ENCODE measurements at places on chromosomes 4 and X.

DNA sequence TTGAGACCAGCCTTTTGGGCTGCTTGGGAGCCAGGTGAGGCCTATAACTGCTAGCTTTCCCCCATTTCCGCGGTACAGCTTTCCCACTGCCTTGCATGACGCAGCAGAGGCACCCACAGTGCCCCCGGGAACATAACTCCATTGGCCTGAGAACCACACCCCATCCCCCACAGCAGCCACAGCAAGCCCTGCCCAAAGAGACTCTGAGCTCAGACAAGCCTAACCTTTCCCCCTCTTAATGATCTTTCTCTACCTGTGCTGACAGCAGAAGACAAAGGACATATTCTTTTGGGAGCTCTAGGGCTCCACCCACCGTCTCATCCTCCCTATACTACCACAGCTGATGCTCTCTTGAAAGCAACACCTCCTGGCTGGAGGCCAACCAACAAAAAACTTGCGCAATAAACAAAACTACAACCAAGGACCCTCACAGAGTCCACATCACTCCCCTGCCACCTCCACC is 114.8 kb downstream of the FANCB start:
- no peak for DNase-seq

DNA sequence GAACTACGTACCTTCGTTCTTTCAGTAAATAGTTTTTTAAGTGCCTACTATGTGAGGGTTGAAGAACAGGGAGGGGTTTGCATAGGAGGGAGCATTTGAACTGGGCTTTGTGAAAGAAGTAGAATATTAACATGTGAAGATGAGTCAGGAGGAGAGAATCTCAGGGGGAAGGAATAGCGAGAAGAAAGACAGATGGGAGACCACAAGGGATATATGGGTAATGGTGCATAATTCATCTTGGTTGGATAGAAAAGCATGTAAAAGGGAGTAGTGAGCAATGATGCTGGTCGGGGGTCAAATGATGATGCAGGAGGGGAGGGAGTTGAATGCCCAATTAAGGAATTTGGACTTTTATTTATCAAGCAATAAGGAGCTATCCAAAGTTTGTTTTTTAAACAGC is 52.7 kb downstream of the TMEM164 start:
- DNase-seq, result no peak

DNA sequence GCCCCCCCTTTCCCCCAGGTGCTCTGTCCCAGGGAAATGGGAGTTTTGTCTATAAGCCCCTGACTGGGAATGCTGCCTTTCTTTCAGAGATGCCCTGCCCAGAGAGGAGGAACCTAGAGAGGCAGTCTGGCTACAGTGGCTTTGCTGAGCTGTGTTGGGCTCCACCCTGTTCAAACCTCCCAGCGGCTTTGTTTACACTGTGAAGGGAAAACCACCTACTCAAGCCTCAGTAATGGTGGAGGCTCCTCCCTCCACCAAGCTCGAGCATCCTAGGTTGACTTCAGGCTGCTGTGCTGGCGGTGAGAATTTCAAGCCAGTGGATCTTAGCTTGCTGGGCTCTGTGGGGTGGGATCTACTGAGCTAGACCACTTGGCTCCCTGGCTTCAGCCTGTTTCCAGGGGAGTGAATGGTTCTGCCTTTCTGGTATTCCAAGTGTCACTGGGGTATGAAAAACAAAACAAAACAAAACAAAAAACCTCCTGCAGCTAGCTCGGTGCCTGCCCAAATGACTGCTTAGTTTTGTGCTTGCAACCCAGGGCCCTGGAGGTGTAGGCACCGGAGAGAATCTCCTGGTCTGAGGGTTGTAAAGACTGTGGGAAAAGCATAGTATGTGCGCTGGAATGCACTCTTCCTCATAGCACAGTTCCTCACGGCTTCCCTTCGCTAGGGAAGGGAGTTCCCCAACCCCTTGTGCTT is 41.7 kb downstream of the ITM2A start:
- no peak for DNase-seq

DNA sequence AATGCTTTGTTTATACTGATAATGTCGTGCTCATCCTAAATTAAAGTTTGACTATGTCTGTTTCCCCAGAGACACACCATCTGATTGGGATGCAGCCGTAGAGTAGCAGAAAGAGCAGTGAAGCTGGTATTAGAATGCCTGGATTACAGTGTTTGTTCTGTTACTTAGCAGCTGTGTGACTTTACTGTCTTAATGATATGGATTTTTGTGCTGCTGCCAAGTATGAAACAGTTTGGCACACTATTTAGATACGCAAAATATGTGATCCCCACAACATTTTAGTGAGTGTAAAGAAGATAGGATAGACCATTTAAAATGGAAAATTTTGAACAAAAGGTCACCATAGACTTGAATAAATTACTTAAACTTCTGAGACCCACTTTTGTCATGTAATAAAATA is 1.2 kb upstream of the CHIC1 start:
- DNase-seq, result no peak

GRCh38 chr4:6085691-6086628 is 67.7 kb upstream of the C4orf50 start:
- no peak for DNase-seq

- no peak for DNase-seq
Observed at GRCh38 chrX:112473654-112474053, 206.1 kb downstream of the LHFPL1 start.

GRCh38 chr4:7424553-7425111 is 10.1 kb downstream of the PSAPL1 start:
- DNase-seq, result no peak

- DNase-seq, result no peak
Observed at GRCh38 chrX:136032370-136032769, 47.1 kb downstream of the SLC9A6 start.

DNA sequence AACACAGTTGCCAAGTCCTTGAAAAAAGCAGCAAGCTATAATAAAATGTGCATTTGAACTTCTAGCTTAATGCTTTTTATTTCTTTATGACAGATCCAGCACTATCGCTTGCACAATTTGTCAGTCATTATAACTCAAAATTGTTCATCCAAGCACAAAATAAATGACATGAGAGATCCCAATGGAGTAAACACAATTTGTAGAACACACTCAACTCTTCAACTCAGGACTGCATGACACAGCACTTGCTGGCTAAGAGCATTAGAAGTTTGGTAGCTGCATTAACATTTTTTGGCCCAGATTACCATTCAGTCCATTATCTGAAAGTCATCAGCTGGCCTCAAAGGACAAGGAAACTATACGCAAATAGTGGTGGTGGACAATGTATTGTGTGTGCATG is 530.1 kb downstream of the INPP4B start:
- DNase-seq, result no peak

GRCh38 chrX:41293269-41293668 is 40.7 kb upstream of the DDX3X start:
- no peak for DNase-seq

GRCh38 chrX:69185141-69185540 is 19.9 kb upstream of the PJA1 start:
- DNase-seq, result no peak

DNA sequence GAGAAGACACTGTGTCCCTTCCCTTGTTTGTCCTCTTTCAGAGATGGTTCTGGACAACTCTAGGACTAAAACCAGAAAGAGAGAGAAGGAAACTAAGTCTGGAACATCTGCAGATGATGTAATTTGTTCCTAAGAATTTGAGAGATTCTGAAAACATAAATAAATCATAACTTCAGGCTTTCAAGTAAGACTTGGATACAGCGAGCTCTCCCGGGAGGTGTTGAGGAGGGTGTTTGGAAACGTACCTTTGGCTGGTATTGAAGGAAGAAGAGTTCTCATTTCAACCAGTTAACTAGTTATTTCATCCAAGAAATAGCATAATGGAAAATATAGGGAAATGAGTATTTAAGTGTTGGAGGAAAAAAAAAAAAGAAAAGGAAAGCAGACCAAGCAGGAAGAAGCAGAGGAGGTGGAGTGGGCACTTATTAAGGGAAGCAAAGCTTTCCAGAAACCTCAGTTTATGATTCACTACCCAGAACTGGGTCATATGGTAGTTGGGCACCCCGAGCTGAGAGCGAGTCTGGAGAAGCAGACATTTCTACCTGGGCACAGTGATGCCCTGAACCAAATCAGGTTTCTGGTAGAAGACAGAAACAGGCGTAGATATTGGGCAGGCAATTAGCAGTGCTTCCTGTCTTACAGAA is 26.9 kb downstream of the CCNG2 start:
- DNase-seq, result no peak

DNA sequence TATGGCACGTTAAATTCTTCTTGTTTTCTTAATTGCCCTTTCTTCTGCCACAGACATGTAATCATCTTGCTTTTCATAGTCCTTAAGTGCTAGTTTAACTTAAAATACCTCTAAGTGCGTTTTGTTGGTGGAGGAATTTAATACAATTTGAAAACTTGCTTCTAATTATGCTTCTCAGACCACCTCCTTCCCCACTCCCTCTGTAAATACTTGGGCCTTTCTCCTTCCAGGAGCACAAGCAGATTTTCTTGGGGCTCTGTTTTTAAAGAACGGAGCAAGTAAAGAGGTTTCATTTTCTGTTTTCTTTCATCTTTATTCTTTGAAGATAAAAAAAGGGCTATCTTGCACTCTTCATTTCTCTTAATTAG is 559 bp upstream of the PCDH18 start:
- no peak for DNase-seq

DNA sequence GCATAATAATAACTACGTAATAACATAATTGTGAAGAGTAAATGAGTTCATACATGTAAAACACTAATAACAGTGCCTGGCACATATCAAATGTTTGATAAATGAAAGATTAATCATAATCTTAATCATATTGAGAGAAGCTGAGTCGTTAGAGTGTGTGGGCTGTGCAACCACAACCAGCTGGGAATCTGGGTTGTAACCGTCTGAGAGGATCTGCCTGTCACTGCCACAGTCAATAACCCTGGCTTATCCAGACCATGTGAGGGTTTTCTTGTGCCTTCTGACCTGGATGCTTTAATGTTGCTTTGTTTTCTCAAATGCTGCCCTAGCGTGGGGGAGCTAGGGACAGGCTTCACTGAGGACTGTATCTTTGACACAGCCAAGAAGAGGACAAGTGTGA is 73.9 kb downstream of the TRPC5 start:
- DNase-seq, result no peak

DNA sequence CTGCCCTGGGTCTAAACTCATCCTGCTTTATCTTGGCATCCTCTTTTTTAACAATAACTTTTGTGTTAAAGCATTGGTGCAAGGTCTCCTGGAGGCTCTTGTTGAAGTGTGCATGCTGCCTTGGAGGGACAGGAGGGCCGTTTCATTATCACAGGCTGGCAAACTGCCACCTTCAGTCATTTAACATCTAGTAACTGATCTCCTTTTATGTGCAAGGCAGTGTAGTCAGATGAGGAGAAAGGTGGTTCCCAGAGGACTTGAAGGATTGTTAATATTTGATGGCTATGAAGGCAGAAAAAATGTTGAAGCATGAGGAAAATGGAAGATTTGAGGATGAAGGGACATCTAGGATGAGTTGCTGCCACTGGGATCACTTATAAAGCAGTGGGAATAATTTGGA is 439.4 kb downstream of the RAPGEF2 start:
- DNase-seq, result no peak

GRCh38 chr4:7803992-7804755 is 135.5 kb downstream of the AFAP1 start:
- peak; percentile 74 for DNase-seq

DNA sequence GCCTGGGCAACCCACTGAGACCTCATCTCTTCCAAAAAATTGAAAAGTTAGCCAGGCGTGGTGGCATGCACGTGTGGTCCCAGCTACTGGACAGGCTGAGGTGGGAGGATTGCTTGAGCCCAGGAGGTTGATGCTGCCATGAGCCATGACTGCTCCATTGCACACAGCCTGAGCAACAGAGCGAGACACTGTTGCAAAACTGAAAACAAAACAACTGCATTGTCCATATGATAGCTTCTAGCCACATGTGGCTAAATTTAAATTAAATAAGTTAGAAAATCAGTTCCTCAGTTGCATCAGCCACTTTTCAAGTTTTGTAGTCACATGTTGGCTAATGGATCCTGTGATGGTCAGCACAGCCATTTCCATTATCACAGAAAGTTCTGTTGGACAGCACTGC is 67.9 kb downstream of the GAB1 start:
- no peak for DNase-seq

DNA sequence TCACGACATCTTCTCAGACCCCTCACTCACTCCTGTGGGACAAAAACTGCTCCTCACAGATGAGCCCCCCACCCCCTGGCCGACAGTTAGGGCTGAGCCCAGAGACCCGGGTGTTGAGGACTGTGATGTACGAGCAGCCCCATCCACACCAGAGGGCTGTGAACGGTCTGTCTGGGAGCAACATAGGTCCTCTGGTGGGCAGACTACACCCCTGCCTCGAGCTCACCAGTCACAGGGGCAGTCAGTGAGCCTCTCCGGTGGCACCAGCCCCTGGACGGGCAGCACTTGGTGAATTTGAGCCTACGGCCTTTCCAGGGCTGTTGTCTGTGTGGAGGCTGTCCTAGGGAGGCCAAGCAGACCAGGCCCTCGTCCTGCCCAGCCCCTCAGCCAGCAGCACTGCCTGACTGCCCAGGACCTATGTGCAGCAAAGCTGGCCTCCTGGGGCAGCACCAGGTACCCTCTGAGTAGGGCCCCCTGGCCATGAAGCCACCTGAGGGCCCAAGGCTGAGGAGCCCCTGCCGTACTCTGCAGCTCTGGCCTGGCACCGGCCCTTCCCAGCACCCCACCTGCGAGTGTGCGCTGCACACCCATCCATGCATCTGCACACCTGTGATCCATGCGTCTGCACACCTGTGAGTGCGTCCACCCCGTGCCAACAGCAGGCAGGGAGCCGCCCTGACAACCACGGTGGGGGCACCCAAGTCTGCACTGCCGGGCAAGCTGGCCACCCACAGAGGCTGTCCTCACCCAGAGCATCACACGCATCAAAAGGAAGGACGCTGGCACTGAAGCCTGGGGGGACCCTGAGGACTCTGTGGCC is 111.6 kb upstream of the NKX1-1 start:
- no peak for DNase-seq

DNA sequence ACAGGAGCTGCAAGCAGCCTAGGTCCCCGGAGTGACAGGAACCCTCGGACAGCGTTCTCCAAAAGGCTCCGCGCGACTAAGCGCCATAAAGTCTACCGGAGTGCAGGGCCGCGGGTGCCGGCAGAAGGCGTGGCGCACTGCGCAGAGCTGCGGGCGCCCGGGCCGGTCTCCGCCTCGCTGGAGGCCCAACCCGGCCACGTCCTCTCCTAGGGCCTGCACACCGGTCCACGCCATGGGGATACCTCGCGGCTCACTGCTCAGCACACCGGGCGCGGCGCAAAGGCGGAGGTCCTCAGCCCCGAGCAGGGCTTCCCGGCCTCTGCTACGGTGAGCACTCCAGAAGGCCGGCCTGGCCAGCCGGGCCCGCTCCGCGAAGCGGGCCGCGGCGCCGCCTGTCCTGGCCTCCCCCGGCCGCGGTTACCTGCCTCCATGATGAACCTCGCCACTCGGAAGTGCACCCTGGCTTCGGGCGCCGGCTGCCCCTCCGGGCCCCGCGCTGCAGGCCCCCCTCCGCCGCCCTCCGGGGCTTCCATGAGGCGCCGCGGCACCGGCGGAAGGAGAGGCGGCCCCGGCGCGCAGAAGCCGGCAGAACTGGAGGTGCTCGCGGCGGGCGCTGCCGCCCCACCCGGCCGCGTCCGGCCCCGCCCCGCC is at the start of gene CCNQ:
CCNQ (minus strand) TSS at position 599 of the 651 bp plus-strand sequence; CDS start at position 533, 66 bp downstream.
- no peak for DNase-seq
